ENCODE measurements at places on chromosomes 6 and 20.

DNA sequence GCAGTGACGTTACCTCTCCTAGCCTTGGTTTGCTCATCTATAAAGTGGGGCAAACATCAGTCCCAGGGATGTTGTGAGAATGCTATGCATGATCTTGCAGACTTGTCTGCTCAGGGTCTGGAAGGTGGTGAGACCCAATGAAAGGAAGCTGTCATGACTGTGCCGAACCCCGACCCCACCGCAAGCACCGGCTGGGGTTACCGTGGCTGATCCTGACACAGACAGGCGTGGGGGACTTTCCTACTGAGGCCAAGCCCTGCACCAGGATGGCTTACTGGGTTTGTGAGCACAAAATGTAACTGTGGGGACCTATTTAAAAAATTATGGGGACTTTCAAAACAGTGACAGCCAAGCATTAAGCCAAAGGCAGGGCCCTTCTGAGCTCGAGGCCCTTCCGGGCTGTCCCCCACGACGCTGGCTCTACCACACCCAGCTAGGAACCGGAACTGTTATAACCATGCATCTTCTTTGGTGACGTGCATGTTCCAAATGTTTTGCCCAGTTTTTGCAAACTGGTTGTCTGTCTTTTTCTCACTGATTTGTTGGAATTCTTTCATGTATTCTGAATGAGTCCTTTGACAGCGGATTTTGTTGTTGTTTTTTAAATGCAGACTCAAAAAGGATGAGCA lies 76.6 kb upstream of the PMEPA1 start:
- DNase-seq = peak; percentile 58

- DNase-seq = no peak
These were observed 246.5 kb downstream of the HAO1 start for GRCh38 chr20:7693761-7694160.

DNA sequence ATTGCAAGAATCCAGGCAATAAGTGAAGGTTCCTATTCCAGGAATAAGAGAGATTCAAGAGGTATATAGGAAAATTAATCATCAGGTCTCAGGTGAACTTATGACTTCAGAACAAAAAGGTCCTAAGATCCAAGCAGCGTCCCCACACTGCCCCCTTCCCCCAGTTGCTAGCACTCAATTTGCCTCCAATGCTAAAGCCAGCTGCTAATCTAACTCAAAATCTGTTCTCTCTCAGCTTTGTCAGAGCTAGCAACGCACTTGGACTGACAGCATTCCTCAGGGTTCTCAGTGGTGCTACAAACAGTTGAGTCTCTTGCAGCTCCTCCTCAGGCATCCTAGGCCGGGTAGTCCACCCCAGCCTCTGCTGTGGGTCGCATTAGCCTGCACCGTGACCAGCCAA lies 148.3 kb downstream of the RFX6 start:
- no peak for DNase-seq

GRCh38 chr6:38476888-38477287 lies 162.8 kb downstream of the BTBD9 start:
- no peak for DNase-seq

GRCh38 chr6:27334141-27334540 lies 22.1 kb upstream of the POM121L2 start:
- DNase-seq = no peak

DNA sequence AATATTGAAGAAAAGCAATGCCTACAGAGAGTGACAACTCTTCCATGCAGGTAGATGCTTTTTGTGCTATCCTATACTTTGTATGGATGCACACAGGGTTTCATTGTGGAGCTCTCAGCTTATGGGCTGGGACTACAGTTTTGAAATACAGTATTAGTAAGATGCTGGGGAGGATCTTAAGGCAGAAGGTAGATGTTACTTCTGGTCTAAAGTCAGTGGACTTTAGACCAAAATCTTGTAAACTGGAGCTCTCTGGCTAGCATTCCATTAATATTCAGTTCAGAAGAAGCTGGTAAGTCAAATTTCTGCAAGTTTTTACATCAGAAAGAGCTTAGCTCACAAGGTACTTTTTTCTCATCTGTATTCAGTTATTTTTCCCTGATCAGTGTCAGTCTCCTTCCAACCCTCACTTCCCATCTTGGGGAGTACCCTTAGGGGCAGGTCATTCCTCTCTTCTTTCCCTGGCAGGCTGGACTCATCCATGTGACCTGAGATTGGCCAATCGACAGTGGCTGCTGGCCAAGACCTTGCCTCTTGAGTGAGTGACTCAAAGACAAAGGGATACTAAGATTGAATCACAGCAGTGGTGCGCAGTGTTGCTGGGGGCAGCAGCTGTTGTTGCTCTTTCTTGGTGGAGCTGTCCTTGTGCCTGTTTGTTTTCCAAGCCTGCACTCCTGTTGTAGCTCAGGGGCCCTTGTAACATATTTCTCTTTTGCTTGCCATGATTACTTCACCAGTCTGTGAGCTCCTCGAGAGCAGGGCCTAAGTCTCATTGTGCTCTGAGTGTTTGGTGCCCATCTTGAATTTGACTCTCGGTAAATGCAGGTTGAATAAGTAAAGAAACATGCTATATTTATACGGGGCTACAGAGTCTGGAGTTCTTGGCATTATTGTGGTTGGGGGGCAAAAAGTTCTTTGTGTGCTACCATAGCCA lies 2.8 kb upstream of the PHF20 start:
- peak; percentile 99 for DNase-seq

- DNase-seq = no peak
These were observed 13.4 kb downstream of the EPB41L2 start for GRCh38 chr6:131049608-131050007.

DNA sequence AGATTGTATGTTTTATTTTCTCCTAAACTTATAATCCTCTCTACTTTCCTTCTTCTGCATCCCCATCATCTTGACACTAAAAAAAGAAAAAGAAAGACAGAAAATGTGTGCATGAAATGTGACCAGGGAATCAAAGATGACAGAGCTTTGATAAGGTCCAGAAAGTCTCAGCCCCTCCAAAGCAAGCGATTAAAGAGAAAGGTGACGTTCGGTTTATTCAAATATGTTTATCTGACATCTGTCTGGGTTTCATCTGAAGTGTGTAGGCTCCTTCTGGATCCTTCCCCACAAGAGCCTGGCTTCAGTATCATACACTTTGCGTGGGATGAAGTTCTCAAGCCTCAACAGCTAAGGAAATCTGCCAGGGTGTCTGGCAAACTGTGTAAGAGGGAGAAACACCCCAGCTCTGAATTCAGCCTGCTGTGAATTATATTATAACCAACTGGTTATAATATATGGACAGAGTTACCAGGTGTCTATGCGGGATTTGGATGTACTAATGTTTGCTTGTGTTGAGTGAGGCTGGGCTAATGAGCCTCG lies 263.0 kb downstream of the ZNF217 start:
- DNase-seq = no peak

- peak; percentile 25 for DNase-seq
These were observed 38.4 kb downstream of the ALDH8A1 start for GRCh38 chr6:134911547-134911946.

DNA sequence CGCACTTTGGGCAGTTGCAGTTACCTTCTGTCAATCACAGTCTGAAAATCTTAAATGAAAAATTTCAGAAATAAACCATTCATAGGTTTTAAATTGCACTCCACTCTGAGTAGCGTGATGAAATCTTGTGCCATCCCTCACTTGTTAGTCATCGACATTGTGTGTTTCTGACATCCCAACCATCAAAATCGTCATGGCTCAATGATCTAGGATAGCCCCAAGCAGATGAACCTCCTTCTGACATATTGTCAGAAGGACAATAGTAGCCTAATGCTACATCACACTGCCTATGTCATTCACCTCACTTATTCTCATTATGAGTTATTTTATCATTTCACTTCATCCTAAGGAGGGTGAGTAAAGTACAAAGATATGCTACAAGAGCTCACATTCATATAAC lies 284.8 kb downstream of the PTPRK start:
- DNase-seq = no peak

GRCh38 chr6:37684801-37685200 lies 12.9 kb downstream of the MDGA1 start:
- DNase-seq = no peak

GRCh38 chr6:136927292-136927691 lies 5.2 kb downstream of the SLC35D3 start:
- no peak for DNase-seq

DNA sequence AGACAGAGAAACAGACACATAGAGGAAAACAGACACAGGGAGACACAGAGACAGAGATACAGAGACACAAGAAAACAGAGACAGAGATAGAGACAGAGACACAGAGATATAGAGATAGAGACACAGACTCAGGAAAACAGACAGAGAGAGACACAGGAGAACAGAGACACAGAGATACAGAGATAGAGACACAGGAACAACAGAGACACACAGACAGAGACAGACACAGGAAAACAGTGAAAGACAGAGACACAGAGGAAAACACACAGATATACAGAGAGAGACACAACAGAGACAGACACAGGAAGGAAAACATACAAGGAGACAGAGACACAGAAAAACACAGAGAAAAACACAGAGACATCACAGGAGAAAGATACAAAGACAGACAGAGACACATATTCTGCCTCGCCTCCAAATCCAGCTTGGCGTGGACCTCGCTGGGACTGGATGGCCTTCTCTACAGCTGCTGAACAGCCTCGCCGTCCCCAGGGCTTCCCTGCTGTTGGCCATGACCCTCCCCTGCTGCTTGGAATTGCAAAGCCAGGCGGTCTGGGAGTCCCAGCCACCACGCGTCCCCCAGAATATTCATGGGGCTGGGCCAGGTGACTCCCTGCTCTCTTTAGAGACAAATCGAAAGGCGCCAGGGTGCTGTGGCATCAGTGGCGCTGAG lies 36.8 kb downstream of the NTSR1 start:
- peak; percentile 79 for DNase-seq

- no peak for DNase-seq
These were observed 651 bp upstream of the CCND3 start for GRCh38 chr6:41942067-41942851.

DNA sequence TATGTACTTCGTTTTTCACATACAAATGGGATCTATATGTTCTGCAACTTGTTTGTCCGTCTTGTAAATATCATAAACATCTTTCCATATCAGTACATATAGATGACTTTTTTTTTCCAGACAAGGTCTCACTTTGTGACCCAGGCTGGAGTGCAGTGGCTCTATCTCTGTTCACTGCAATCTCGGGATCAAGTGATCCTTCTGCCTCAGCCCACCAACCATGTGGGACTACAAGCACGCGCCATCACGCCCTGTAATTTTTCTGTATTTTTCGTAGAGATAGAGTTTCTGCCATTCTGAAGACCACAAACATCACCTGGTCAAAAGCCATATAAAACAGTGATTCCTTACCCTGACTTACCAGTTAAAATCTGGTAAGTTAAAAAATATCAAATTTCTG lies 37.7 kb upstream of the SYNCRIP start:
- no peak for DNase-seq

- no peak for DNase-seq
These were observed 172.4 kb upstream of the MYLIP start for GRCh38 chr6:15956205-15957106.

DNA sequence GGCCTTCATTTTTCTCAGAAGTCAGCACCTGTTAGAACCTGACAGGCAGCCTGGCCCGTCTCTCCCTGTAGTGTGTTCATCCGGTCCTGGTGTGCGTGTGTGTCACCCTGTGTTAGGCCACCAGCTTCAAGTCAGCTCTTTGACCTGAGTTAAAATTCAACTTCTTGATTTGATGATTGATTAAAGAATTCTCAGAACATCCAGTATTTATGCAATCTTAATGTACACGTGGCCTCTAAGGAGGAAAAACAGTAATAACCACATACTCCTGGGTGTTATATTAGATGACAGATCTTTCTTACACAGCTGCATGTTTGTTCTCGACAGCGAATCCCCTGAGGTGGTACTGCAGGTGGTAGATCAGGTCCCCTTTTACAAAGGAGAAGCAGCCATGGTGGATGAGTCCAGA lies 19.1 kb upstream of the TMEM217 start:
- DNase-seq = no peak

- no peak for DNase-seq
These were observed 146.6 kb upstream of the BMP5 start for GRCh38 chr6:56021943-56022342.

- no peak for DNase-seq
These were observed 357.2 kb downstream of the CENPW start for GRCh38 chr6:126696921-126697693.

DNA sequence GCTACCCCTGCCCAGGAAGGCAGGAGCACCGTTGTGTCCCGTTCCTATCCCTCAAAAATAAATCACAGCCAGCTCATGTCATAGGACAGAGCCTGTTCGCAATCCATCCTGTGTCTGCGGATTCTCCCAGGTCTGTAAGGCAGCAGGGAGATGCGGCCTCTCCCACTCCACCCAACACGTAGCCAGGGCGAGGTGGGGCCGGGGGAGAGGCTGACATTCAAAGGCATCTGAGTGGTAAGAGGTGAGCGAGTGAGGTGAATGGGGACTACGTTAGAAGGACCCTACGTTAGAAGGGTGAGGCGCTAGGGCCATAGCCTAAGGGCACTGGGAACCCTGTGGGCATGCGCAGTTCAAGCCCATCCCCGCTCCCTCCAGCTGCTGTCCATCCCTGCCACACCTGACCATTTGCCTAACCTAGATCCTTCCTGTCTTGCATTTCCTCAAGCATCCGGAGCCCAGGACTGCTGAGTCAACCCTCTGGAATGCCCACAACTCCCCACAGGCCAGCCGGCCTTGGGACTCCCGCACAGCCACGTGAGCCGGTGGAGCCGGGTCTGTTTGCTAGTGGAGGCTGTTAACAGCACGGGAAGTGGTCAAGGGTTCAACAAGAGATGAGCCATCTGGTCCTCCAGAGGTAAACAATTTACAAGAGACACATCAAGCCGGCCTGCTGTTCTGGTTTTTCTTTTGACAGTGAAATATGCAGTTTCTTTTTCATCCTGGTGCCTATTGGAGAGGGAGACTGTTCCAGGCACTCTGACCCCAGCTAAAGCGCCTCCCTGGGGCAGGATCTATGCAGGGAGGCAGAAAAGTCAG lies 45.9 kb downstream of the RIPOR3 start:
- DNase-seq = peak; percentile 68

GRCh38 chr20:63830841-63831588 lies at the start of gene ZBTB46:
Gene ZBTB46 (minus strand): TSS chr20:63831264. CDS start chr20:63790757, 40,507 bp downstream.
- DNase-seq = no peak

DNA sequence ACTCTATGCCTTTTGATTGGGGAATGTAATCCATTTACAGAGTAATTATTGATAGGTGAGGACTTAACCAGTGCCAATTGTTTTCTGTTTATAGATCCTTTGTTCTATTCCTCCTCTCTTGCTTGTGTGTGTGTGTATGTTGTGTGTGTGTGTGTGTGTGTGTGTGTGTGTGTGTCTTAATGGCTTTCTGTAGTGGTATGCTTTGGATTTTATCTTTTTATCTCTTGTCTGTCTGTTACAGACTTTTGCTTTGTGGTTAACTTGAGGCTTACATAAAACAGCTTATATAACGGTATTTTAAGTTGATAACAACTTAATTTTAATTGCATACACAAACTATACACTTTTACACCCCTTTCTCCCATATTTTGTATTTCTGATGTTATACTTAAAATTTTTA lies 54.7 kb downstream of the CDC5L start:
- no peak for DNase-seq

DNA sequence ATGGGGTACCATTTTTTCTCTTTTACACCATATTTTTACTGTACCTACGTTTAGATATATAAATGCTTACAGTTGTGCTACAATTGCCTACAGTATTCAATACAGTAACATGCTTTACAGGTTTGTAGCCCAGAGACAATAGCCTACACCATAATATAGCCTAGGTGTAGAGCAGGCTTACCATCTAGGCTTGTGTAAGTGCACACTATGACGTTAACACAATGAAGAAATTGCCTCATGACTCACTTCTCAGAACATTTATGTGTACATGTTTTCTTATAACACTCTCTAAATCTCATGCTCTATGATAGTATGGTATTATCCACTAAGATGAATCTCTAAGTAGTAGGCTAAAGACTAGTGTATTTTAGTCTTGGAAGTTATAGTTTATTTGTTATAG lies 13.5 kb downstream of the GPR63 start:
- DNase-seq = no peak

GRCh38 chr6:165664559-165665383 lies 1.7 kb upstream of the PDE10A start:
- peak; percentile 3 for DNase-seq
